ENCODE measurements at places on chromosomes 3 and 15.

- DNase-seq = no peak
These were observed 54.8 kb upstream of the OXTR start for GRCh38 chr3:8824238-8824637.

DNA sequence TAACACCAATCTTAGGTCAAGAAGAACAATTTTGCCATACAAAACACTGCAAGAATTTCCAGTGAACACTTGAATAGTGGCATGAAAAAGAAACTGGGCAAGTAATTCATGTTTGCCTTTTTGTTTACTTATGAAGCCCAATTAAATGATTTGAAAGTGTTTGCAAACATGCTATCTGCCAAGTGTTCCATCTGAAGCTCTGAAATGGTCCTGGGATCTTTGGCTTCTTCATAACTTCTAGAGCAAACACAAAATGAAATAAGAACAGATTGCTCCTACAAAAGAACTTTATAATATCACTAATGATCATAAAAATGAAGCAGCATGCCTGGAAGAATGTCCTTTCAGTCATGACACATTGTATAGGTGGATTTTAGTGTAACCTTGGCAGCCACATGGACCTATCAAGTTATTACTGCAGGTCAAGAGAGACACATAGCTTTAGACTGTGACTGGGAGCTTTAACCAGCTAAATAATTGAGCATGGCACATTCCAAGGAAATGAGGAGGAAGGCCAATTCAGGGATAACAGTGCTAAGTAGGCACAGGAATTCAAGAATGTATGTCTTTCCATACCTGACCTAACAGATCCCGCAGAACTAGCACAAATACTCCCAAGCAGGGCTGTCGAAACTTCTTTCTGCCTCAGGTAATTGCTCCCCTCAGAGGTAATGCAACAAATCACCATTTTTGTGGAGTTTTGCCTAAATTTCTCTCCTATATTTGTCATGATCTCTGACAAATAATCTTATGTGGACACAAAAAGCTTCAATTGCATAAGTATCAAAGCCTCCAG is 144.6 kb downstream of the DUT start:
- DNase-seq = no peak

DNA sequence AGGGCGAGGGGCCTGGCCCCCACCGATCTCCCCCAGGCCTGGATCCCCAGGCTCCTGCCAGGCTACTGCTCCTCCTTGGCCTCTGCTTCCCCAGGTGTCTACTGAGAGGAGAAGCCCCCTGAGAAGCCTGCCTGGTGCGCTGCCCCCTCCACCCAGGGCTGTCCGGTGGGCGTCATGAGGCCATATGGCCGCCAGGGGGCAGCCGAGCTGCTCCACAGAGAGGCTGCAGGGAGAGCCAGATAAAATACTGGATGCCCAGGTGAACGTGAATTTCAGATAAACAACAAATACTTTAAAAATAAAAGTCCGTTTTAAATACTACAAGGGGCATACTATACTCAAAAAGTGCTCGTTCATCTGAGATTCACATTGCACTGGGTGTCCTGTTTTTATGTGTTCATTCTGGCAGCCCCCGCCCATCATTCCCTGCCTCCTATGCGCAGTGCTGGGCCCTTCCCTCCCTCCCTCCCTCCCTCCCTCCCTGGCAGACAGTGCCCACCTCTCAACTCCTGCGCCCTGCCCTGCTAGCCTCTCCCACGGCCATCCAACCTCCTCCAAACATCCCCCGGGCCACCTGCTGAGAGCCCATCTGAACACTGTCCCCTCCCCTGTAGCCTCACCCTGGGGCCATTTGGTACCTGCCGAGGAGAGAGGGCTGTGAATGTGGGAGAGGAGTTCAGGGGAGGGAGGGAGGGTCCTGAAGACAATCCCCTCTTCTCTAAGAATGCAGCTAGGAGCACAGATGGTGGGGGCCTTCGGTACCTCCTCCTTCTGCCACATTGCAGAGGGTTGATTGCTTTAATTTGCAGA is 29.6 kb downstream of the PSTPIP1 start:
- peak; percentile 66 for DNase-seq

GRCh38 chr3:106473576-106474475 is 605.0 kb upstream of the CBLB start:
- DNase-seq = no peak

- DNase-seq = no peak
These were observed 14.5 kb upstream of the JMJD7 start for GRCh38 chr15:41813426-41813825.

DNA sequence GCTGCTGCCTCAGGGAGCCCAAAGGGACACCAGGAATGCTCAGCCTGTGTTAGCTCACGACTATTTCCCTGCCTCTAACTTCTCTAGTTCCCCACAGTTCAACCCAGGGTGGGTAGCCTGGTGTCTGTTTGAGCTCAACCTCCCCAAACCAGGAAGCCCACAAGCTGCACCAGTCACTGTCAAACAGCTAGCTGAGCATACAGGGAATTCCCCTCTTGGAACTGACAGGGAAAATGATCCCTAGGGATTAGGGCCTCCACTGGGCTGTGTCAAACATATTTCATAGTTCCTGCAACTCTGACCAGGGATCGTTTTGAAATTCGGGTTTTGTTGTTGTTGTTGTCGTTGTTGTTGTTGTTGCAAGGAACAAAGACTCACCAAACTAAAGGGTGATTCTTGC is 147.1 kb upstream of the ICE2 start:
- DNase-seq = no peak

DNA sequence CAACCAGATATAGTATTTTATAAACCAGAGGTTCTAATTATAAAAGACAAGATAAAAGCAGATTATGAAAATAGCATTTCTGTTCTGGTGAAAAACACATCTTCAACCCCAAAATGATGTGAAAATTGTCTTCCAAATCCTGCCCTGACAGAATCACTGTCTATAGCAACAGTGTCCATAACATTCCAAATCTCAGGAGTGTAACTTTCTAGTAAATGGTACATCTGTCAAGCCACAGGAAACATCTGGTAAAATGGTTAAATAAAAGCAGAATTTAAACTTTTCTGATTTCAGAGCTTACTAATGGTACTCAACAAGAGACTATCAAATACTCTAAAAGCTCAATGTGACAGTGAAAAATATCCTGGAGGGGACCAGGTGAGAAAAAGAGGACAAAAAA is 60.5 kb downstream of the VGLL4 start:
- DNase-seq = no peak

GRCh38 chr3:112012205-112012992 is 13.7 kb downstream of the TAGLN3 start:
- DNase-seq = no peak

DNA sequence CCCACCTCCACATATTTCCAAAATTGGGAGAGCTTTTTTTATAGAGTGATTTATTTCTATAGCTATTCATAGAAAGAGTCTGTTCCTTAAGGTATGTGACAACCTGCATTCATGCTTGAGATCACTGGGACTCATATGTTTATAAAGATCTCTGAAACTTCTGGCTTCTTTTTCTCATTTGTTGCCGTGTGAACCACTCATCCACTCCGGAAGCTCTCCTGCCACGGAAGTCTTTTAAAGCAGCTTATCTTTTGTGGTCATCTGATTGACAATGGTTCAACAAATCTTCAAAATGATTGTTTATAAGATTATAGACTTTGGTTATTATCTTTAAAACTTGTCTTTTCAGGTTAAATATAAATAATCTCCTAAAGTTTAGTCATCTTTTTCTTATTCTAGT is 260.5 kb downstream of the C3orf38 start:
- DNase-seq = no peak

DNA sequence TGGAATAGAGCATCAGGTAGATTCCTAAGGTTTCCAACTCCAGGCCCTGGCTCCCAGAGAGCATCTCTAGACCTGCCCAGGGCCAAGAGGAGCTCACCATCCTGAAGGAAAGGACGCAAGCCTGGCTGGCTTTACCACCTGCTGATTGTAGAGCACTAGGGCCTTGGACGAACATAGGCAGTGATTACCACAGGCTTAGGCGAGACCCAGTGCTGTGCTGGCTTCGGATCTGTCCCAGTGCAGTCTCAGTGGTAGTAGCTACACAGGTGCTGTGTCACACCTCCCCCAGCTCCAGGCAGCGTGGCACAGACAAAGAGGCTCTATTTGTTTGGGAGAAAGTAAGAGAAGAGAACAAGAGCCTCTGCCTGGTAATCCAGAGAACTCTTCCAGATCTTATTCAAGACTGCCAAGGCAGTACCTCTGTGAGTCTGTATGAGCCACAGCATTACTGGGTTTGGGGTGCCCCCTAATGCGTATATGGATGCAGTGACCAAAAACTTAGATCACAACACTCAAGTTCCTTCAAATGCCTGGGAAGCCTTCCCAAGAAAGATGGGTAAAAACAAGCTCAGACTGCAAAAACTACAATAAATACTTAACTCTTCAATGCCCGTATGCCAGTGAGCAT is 25.4 kb downstream of the ISG20 start:
- DNase-seq = peak; percentile 34

- DNase-seq = no peak
These were observed 53.6 kb upstream of the RORA start for GRCh38 chr15:61282661-61283060.

DNA sequence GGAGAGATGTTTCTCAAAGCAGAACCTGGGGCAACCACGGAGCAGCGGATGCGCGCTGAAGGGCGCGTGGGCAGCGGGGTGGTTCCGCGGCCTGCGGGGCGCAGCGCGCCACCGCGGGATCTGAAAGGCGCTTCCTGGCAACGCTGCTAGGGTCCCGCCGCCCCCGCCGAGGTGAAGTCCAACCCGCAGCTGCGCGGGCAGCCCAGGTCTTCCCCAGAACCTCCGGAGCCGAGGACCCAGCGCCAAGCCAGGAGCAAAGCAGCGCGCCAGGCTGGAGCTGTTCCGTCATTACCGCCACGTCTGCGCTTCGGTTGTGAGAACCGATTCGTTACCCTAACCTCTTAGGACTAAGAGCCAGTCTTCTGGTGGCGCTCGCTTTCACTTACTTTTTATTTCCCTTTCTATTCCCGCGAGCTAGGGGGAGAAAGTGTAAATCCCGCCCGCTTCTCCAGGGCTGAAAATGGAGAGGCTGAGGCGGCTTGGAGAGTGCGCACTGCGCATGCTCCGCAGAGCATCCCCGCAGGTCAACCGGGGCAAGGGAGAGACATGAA is 3.2 kb upstream of the GABRG3 start:
- no peak for DNase-seq

DNA sequence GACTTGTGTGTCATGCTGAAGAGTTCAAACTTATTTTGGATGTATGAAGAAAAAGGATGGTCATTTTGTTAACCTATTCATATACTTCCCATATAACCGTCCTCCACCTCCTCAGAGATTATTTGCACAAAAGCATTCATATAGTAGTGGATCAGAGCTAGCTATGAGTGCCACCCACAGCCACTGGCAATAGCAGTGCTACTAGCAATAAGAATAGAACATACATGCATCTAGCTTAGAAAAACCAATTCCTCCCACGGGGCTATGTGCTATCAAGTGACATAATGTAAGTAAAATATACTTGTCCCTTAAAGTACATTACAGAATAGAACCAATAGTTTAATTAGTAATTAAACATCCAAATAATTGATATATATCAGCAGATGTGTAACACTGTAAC is 10.3 kb upstream of the ZBED2 start:
- DNase-seq = no peak

- DNase-seq = no peak
These were observed 15.3 kb upstream of the CACNA1D start for GRCh38 chr3:53478921-53479664.

- DNase-seq = no peak
These were observed 700.5 kb upstream of the NAALADL2 start for GRCh38 chr3:174158674-174159073.

DNA sequence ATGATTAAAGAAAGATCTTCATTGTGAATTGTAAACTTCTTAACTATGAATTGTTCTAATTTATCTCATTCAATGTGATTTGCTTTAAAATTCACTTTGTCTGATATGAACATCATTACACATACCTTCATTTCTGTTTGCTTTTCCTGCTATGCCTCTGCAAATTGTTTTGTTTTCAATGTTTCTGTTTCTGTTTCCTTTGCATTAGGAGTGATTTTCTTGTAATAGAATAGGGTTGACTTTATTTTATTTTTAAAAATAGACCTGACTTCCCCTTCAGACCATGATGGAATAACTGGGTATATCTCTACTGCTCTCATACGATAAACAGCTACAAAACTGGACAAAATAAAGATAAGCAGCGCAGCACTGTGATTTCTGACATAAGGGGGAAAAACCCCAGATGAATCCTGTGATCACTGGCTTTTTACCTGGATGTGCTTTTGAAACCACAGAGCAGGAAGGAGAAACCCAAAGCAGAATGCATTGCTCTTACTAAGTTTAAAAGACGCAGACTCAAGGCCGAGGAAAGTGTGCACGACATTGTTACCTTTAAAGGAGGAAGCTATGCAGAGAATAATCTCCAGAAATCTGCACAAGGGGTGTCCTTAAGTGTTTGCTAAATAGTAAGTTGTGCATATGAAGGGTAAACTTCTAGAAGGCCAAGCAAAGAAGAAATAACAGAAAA is 420.2 kb downstream of the TBC1D5 start:
- no peak for DNase-seq

DNA sequence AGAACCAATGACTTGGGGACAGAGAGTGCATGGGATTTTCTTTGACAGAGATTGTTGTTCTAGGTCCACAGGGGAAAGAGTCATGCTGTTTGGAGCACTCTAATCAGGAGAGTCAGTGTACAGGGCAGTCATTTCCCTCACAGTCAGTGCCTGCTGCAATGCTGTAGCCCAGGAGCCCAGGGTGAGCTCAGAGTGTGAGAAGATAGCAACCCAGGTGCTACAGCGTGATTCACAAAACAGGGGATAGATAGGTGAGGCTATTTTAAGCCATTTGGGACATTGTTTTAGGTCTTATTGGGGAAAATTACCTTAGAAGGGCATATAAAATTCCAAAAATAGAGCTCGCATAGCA is 37.3 kb downstream of the LNP1 start:
- DNase-seq = no peak

- no peak for DNase-seq
These were observed 29.0 kb downstream of the PXYLP1 start for GRCh38 chr3:141260630-141260927.

DNA sequence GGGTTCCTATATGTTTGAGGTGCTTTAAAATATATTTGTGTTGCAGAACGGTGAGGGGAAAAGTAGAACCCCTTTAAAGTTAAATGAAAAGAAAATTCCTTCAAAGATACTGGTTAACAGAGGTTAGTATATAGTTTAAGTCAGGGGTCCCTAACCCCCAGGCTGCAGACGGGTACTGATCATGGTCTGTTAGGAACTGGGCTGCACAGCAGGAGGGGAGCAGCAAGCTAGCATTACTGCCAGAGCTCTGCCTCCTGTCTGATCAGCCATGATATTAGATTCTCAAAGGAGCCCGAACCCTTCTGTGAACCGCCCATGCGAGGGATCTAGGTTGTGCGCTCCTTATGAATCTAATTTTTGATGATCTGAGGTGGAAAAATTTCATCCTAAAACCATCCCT is 37.5 kb upstream of the RFX7 start:
- no peak for DNase-seq

- DNase-seq = no peak
These were observed 190.3 kb downstream of the SATB1 start for GRCh38 chr3:18234717-18235335.
